ENCODE measurements at places on chromosomes 5 and 9.

DNA sequence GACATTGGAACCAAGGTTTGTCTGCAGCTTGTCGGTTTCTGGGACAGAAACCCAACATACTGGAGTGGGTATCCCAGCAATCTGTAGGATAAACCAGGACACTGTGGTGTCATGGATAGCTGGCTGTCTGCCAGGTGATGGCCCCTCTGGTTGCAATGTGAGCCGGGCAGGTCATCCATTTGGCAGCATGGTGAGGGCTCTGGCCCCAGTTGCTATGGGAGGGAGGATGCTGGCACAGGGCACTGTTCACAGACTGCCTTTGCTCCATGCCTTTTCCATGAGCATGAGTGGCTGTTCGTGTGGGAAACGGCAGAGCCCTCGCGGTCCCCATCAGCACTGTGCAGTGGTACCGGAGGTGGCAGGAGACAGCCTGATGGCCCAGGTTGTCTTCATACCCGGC lies 6.4 kb downstream of the S1PR3 start:
- DNase-seq: no peak

DNA sequence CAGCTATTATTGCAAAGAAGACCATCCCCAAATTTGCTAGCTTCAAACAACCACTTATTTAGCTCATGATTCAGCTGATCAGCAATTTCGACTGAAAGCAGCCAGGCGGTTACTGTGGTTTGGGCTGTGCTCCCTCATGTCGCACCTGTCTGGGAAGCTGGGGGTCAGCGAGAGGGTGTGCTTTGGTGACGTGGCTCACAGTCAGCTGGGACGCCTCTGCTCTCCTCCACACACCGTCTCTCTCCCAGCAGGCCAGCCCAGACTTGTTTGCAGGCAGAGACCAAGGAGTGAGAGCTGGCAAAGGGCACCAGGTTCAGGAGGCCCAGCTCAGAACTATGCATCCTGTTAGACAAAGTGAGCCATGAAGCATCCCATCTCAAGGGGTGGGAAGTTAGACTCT lies 140.9 kb downstream of the SYK start:
- no peak for DNase-seq

DNA sequence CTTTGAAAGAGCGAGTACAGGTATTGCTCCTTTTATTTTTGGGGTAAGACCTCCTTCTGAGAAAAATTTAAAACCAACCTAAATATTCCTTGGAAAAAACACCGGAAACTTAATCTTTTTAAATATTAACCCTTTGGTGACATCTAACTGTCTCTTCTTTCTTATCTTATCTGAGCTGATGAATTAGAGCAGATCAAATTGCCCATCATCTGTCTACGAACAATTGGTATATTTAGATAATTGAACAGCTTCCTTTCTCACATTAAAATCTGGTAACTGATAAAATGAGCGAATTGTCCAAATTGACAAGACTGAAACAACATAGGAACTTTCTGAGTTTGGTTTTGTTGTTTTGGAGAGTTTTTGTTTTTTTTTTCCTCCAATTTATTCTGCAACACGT lies 2.0 kb downstream of the ISL1 start:
- no peak for DNase-seq

- no peak for DNase-seq
These were observed 76.2 kb upstream of the NTRK2 start for GRCh38 chr9:84593352-84593751.

Measured in hematopoietic multipotent progenitor cell treated with erythropoietin and hydrocortisone succinate and interleukin-3 and kit ligand, for 4 days (in vitro differentiated cells).